ENCODE measurements at places on chromosomes 1 and 21.

DNA sequence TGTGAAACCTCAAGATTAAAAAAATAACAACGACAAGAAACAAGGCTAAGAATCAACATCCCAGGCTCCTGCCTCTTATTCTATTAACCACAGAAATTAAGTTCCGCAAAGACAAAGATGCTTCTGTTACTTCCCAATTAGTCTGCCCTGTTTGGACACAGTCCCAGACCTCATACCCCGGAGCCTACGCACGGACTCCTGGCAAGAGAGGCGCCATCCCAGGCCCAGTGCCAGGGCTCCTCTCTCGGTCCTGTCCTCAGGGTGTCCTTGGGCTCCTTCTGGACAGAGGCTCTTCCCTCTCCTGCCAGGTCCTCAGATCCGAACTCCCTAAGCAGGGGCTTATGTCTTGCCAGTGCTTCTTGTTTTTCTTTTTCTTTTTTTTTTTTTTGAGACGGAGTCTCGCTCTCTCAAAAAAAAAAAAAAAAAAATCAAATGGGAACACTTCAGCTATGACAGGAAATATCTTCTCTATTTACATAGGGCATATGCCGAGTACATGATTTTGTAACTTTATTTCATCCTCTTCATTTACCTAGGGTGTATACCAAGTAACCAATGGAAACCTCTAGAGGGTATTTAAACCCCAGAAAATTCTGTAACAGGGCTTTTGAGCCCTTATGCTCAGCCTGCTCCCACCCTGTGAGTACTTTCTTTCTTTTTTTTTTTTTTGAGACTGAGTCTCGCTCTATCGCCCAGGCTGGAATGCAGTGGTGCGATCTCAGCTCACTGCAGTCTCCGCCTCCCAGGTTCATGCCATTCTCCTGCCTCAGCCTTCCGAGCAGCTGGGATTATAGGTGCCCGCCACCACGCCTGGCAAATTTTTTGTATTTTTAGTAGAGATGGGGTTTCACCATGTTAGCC, 11.7 kb upstream of the ENO1 start:
- DNase-seq: peak; percentile 97

DNA sequence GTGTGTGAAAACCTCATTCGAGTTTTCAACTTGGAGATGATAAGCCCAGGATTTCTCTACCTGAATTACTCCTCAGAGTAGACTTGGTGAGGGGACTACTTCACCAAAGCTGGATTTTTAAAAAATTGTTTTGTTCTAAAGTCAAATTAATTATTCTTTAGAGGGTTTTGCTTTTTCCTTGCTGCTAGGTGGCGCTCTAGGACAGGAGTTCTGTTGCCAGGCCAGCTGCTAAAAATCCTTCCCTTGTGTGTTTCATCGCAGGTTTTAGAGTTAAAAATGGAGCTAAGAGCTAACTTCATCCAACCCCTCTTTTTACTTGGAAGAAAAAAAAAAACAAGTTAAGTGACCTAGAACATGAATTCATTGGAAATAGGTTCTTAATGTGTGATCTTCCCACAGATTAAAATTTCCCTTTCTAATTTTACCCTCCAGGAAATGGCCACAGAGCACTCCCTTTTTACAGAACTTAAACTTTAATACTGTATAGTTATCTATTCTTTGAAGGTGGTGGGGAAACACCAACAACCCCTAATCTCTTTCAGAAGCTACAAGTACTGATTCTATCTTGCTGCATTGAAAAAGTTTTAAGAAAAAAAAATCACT, 36.7 kb upstream of the FAM163A start:
- peak; percentile 20 for DNase-seq

- no peak for DNase-seq
These were observed 7.4 kb downstream of the SLC16A4 start for GRCh38 chr1:110383251-110383990.

GRCh38 chr1:92538413-92539061, 51.8 kb upstream of the GFI1 start:
- no peak for DNase-seq

- no peak for DNase-seq
These were observed 15.8 kb downstream of the TMCC2 start for GRCh38 chr1:205243350-205244191.

DNA sequence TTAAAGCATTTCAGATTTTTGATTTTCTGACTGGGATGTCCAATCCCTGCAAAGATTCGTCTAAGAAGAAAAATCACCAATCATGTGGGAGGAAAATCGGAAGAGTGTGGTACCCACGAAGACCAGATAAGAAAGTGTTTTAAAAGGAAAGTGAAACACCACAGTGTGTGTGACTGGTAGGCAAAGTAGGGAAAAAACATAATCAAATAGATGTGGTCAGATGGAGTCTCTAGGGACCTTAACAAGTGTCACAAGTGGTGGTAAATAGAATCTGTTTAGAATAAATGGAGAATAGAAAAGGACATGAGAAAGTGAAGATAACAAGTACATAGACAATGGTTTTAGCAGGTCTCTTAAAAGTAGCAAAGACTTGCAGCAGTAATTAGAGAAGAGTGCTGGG, 154.6 kb downstream of the SLC30A10 start:
- DNase-seq: no peak

GRCh38 chr1:185846672-185847444, 112.7 kb downstream of the HMCN1 start:
- DNase-seq: no peak

DNA sequence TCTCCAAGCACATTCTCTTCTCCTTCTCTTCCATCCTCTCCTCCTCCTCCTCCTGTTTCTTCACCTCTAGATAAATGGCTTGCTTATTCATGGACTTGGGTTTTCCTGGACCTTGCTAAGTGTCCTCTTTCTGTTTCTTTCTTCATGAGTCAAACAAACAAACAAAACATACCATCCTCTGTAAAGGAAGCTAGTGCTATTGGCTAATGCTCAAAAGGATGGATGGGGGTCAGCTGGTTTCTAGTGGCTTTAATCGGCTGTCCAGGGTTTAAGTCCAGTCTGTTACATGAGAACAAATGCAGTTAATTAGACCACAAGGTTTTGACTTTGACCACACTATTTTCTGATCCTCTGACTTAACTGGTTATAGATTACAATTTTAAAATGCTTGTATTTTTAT, 83.8 kb upstream of the TSPAN2 start:
- DNase-seq: no peak

GRCh38 chr1:63624911-63625310, 31.7 kb downstream of the PGM1 start:
- DNase-seq: no peak

DNA sequence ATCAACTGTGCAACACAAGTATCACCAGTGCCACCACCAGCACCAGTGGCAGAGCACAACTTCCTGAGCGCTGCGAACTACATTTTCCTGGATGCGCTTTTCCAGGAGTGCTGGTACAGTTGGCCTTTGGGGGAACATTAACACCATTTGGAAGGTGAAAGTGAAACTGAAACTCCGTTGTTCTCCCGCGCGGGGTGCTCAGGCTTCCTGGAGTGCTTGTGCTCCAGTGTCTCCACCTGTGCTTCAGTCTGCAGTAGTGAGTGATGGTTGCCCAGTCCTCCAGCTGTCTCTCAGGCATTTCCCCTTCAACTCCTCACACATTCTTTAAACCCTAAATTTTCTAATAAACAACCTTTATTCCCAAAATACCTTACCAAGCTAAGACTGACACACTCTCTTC, 187.8 kb downstream of the LRRIQ3 start:
- no peak for DNase-seq

DNA sequence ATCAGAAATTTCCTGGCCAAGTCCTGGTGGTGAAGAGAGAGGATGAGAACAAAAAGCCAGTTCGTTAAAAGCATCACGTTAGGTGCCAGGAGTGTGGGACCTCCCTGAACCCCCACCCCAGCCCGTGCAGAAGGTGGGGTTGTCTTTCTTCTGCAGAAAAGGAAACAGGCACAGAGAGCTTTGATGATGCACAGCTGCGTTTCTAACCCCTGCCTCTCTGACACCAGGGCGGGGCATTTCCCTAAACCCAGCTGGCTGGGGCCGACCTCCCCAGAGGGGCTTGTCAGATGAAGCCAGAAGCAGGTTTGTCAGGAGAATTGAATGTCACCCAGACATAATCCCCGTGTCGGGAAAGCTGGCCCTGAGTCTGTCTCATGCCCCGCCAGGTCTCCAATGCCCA, 189.3 kb upstream of the EDN2 start:
- no peak for DNase-seq

DNA sequence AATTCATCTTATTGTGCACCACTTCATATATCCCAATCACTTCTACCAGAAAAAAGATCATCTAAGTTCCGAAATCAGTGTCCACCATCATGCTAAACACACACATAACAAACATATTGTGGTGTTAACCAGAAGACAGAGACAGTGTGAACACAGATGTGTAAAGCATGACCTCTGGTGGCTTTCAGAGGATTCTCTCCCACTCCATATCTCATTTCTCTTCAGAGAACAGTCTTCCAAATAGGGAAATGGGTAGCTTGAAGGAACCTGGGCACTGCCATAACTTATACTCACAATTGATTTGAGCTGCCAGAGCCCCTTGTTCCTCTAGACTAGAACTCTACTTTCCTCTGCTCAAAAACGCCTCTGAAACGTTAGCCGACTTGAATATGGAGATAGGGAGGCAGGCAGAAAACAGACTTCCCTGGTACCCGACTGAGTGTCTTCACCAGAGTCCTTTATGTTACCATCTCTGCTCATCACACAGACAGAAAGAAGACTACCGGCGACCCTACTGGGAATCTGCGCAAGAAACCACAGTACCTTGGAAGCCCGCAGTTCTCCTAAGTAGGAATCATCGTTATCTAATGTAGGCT, 1.8 kb upstream of the ELAPOR1 start:
- DNase-seq: peak; percentile 18

DNA sequence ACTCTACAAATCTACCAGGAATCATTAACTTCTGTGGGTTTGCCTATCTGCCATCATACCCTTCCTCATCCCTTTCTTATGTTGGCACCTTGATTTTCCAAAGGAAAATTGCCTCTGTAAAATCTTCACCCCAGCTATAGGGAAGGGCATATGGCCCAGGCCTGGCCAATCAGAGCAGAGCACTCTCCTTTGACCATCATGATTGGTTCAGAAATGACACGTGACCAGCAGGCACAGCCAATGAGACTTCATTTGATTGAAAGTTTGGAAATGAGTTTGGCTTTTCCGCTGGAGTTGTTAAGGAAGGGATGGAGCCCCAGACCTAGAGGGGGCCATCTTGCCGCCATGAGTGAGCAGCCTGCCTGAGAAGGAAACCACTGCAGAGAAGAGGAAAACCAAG, 35.1 kb upstream of the IFFO2 start:
- no peak for DNase-seq

GRCh38 chr1:246005067-246005466, 502.0 kb downstream of the SMYD3 start:
- DNase-seq: peak; percentile 39

GRCh38 chr1:118144684-118145083, 40.3 kb downstream of the SPAG17 start:
- DNase-seq: no peak

DNA sequence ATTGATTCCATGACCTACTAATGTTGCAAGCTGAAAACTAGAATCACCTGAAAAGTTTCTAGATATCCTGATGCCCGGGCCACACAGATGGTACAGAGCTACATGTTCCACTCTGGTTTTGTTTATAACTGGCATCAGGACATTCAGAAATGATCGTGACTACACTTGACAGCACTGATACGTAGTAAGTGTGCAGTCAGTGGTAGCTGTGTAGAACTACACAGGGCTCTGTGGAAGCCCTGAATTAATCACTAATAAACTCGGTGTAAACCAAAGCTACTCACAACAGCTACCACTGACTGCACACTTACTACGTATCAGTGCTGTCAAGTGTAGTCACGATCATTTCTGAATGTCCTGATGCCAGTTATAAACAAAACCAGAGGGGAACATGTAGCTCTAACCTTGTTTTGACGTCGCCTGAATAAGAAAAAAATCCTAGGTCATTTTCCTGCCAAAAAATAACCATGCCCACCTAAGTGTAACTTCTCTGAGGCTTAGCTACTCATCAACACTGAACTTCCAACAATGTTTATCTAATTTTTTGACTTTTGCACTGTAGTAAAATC, 149.7 kb downstream of the TGFBR3 start:
- no peak for DNase-seq

Measured in NCI-H446 treated with DMSO at 0.1 percent for 48 hours (cell line).